RKO (cell line): ENCODE measurements at places on chromosomes 6 and 20.

GRCh38 chr6:55456016-55456415 is 123.0 kb downstream of the HMGCLL1 start:
- DNase-seq = no peak

DNA sequence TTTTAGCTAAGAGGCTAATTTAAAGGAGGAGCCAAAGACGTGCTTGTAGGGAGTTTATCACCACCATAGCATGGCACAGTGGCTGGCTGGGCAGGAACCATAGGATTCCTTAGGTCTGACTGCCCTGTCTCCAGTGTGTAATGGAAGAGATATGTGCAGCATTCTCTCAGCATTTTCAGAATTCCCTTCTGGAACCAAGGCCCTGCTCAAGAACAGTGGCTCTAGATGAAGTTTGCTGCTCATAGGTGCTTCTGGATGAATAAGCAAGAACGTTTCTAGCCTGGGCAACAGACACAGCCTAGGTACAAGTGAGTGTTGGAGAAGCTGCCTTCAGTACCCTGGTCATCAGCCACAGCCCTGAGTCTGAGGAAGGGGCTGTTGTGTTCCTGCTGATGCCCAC is 69.1 kb downstream of the LCA5 start:
- no peak for DNase-seq

- no peak for DNase-seq
Observed at GRCh38 chr6:152879681-152880080, 103.2 kb downstream of the FBXO5 start.

GRCh38 chr6:138502546-138502945 is 3.3 kb upstream of the NHSL1 start:
- DNase-seq = no peak

DNA sequence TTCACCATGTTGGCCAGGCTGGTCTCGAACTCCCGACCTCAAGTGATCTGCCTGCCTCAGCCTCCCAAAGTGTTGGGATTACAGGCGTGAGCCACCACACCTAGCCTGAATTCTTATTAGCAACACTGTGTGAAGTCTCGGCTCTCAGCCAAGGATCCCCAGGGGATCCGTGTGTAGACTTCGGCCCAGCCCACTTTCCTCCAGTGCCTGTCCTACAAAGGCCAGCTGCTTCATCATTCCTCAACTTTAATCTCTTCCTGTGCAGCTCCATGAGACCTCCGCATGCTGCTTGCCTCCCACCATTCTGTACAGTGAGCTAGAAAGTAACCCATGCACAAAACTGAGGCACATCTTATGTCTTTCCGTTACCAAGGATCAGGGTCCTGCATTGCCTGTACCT is 71.8 kb downstream of the SAMD3 start:
- DNase-seq = no peak

- no peak for DNase-seq
Observed at GRCh38 chr6:16205377-16206144, 32.8 kb upstream of the GMPR start.

- no peak for DNase-seq
Observed at GRCh38 chr6:152206072-152206818, 398.8 kb downstream of the ESR1 start.

GRCh38 chr20:44649126-44649525 is 2.4 kb downstream of the ADA start:
- DNase-seq = no peak

- DNase-seq = no peak
Observed at GRCh38 chr20:51378171-51378928, 164.2 kb downstream of the NFATC2 start.

DNA sequence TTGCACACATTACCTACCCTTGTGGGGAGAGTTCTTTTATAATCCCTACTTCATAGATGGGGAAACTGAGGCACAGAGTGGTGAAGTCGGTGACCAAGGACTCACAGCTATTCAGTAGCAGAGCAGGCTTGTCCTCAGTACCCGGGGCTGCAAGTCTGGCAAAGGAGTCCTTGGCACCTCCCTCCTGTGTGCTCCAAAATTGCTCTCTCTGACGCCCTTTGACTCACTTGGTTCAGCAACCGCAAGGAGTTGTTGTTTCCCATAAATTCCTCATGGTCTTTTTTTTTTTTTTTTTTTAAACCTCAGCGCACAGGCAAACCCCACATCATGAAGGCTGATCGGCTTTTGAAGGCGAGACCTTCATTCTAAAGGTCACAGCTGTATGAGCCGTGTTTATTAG is 143.2 kb downstream of the CEBPB start:
- DNase-seq = no peak

- no peak for DNase-seq
Observed at GRCh38 chr6:78460711-78461110, 406.6 kb upstream of the IRAK1BP1 start.

- DNase-seq = no peak
Observed at GRCh38 chr6:6661684-6662083, 73.2 kb downstream of the LY86 start.

DNA sequence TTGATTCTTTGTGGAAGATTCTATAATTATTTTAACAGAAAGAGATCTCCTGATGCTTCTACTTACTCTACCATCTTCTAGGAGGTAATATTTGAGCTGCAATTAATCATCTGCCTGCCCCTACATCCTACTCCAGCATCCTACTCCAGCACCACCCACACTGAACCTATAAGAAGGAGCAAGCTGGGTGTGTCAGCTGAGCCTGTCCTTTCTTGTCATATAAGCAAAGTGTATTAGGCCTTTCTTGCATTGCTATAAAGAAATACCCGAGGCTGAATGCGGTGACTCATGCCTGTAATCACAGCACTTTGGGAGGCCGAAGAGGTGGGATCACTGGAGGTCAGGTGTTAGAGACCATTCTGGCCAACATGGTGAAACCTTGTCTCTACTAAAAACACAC is 84.2 kb upstream of the ARG1 start:
- no peak for DNase-seq

DNA sequence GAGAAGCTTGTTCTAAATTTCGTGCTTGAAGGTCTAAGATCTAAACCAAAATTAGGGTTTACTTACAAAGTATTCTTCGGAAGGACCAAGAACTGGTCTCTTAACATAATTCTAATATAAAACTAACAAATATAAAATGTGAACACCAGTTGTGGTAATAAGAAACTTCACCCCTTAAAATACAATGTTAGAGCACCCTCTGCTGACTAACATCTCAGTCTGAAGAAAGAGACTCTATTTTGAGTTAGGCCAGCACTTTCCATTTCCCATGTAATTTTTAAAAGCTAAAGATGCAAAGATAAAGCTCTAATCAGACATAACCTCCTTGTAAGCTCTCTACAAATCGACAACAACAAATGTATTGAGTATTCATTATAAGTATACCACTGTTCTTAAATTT is 24.6 kb downstream of the ATG5 start:
- peak; percentile 44 for DNase-seq

DNA sequence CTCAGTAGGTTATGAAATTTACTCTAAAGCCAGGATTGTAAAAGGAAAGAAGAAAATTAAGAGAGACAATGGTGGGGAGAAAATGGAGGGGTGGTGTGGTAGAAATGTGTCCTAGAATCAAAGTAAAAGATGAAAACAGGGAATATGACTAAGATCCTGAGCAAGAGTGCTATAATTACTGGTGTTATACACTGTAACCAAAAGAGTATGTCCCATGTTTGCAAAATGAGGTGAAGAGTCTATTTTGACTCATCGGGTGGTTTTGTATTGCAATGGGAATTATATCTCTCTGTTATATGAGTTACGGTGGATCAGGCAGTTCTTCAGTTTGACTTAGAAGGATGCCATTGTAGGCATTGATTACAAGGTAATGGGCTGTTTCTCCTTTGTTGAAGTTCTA is 8.5 kb downstream of the L3MBTL3 start:
- DNase-seq = no peak
